GOT3 (cell line): ENCODE measurements at places on chromosomes 7 and 10.
A peak's percentile ranks its signal among the peaks of the same experiment; 100 is the strongest.

DNA sequence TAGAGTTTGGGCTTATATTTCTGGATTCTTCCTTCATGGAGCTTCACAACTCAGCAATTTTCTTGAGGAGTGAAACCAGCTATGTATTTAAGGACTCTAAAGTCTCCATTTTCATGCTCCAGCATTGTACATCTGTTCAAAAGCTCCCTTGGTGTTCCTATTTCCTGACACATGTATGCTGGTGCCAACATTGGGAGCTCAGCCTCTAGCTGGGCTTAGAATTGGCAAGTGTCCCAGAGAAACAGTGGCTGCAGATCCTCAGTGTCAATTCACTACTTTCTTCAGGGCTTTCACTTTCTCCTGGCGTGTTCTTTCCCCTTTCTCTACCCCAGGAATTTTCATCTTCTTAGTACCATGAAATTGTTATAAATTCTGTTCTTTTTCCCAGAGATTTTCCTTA lies 103.1 kb downstream of the ZNF467 start:
- DNase-seq = no peak

- no peak for DNase-seq
Measured at GRCh38 chr10:51544933-51545332, 154.5 kb downstream of the CSTF2T start.

- no peak for DNase-seq
Measured at GRCh38 chr7:30309842-30310435, 25.5 kb downstream of the ZNRF2 start.

DNA sequence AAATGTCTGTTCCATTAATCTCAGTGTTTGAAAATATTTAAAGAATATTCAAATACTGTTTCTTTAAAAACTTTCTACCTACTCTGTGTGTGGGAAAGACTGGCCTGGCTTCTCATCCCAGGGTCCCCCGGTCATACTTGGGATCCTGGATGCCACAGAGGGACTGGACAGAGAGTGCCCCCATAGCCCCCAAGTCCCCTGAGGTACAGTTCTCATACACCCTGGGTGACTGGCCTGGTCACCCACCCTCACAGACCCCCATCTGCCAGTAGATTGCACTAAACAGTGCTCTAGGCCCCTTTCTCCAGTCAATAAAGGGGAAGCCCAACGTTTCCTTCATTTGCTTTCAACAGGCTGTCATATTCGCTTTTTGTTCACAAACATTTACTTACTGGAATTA lies 3.0 kb downstream of the TMEM273 start:
- no peak for DNase-seq

GRCh38 chr10:3173171-3173878 lies 743 bp upstream of the PITRM1 start:
- DNase-seq = no peak

DNA sequence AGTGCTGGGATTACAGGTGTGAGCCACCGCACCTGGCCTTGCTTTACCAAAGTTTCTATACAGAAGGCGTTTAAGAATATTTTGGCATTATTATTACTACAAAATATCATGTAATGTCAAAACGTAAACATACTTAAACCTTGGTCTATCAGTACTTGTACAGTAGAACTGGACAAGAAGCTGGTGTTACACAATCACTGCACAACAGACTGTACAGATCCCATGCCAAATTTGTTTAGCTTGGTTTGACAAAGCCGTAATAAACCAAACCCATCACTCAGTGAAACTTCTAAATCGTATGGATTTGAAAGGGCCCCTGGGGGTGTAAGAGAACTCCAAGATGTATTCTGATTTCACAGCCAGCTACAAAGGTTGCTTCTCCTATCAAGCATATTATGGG lies 51.8 kb upstream of the RHEB start:
- no peak for DNase-seq

DNA sequence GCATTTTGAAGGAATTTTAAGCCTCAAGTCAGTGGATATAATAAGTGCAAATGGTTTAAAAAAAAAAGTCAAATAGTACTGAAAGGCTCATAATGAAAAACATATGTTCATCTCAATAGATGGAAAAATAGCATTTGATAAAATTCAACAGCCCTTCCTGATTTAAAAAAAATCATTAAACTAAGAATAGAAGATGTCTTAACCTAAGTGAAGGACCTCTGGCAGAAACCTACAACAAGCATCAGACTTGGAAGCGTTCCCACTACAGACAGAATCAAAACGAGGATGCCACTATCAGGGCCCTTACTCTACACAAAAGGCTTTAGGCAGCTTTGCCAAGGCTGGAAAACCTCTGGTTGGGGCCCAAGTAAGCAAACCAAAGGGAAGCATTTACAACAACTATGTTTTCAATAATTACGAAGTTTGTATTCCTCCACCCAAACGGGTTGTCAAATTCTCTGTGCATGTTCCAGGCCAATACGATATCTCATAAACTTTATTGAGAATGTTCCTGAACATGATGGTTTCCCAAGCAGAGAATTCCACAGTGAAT lies 45.1 kb downstream of the CYTH3 start:
- no peak for DNase-seq

DNA sequence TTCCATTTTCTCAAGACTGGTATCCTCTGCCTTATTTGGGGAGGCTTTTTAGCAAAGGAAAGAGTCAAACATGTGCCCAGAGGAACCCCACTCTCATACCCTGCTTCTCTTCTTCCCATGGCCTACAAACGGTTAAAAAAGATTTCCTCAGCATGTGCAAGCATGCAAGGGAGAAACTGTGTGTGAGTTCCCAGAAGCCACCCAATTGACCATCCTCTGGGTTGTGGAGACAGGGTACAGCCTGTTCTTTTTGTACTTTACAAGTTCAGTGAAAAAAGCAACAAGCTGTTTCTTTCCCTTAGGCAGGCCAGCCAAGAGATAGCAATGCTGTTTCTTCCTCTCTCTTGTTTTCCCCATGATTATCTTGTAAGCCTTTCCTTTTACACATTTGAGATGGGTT lies 68.8 kb upstream of the MTPN start:
- no peak for DNase-seq

DNA sequence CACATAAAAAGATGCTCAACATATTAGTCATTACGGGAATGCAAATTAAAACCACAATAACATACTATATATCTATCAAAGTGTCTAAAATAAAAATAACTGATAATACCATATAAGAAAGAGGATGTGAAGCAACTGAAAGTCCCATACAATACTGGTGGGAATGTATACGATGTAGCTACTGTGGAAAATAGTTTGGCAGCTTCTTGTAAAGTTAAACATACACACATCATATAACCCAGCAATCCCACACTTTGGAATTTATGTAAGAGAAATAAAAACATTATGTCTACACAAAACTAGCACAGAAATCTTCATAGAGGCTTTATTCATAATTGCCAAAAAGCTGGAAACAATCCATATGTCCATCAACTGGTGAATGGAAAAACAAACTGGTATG lies 10.5 kb upstream of the COMMD3 start:
- DNase-seq = no peak

DNA sequence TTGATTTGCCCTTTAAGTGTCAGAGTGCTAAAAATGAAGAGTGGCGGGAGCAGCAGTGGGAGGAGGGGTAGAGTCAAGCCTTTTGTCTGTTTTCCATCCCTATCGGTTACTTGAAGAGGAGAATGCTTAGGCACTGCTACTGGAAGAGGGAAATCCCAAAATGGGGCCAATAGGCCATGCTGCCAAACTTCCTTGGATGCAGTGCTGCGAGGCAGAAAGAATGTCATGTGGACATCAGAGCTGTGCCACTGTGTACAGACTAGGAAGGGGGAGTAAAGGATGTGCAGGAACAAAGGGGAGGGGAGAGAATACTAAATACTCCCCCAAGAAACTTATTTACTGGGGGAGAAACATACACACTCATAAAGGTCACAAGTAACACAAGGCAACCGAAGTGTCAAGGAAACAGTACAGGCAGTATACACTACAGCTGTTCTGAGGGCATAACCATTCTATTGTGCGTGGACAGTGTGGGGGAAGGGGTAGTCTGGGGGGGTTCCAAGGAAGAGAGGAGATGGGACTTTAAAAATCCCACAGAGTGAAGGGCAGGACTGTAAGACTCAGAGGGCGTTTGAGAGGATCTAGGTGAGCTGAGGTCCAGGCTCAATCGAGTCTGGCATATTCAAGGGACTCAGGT lies 228.7 kb upstream of the PLXNA4 start:
- DNase-seq = no peak

GRCh38 chr10:122034149-122034756 lies 45.3 kb downstream of the TACC2 start:
- DNase-seq = no peak

DNA sequence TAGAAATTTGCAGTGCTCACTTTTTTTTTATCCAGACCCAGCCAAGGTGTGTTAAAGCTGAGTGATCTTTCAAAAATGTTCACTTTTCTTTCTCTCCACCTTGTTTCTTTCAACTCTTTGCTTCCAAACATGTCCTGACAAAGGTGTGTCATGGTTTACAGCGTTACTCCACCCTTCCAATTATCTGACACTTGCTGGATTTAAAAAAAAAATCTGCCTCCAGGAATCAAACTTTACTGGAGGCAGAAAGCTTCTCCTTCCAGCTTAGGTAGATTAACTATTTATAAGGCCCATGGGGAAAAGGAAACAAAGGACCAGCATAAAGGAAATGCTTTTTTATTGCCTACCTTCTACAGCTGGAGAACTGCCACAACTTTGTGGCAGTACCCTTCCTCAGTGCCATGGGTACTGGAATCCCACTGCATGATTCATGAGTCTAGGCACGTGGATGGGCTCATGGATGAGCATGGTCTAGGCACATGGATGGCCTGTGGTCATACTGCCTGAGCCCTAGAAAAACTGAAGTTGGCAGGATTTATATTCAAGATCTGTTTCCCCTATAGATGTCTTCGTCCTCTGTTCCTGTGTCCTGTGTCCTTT lies at the start of gene COL17A1:
TSS of gene COL17A1 (minus strand) at position 80 of the 600 bp plus-strand sequence. CDS start 5,207 bp downstream, outside the sequence.
- DNase-seq = no peak

DNA sequence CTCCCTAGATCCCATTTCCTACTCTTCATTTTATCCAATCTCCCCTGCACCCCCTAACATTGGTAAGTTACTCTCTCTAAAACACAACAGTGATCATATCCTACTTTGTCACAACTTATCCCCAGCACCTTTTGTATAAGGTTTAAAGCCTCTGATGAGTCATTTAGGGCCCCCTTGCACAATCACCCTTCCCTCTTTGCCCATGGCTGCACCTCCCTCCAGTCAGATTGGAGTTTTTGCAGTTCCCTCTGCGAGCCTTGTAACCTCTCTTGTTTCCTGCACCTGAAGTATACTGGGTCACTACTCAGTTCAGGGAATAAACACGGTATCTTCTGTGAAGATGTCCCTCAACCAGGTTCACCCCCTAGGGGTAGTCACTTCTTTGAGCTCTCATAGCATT lies 55.9 kb upstream of the ADRB1 start:
- no peak for DNase-seq

- DNase-seq = no peak
Measured at GRCh38 chr10:112145263-112145662, 38.3 kb downstream of the GPAM start.

DNA sequence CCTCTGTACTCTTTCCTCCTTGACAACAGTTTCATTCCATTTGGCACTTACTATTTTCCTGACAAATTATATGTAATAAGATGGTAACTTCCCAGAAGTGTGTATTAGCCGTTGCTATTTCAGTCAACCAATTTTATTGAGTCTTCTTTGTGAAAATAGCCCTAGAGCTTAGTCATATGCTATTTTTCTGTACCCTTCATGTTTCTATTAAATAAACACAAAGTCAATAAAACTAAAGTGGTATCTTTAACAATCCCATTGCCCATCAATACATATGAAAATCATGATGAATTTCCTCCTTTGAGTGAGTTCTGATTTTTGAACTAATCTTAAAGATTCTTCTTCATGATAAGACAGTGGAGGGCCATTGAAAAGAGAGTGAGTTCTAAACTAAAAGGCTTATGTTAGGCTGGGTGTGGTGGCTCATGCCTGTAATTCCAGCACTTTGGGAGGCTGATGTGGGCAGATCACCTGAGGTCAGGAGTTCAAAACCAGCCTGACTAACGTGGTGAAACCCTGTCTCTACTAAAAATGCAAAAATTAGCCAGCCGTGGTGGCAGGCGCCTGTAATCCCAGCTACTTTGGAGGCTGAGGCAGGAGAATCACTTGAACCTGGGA lies 5.9 kb upstream of the MYPN start:
- no peak for DNase-seq

DNA sequence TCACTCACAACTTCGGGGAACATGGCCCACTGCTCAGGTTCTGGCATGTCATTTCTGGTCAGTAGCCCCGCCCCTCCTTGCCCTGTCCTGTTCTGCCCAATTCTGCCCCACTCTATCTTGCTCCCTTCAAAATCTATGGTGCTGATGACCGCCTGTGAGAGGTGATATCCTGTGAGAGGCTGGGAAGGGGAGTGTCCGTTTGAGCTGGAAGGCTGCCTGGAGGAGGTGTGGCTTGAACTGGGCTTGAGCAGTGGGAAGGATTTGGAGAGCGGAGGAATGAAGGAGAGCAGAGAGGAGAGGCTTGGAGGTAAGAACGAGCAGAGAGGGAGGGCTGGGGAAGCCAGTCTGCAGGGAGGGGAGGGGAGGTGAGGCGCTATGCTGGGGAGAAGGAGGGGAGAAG lies 145.3 kb downstream of the RPS24 start:
- no peak for DNase-seq

- no peak for DNase-seq
Measured at GRCh38 chr7:100204454-100204853, 15.3 kb upstream of the PVRIG start.

GRCh38 chr10:90846746-90847145 lies 11.1 kb downstream of the HTR7 start:
- no peak for DNase-seq

- no peak for DNase-seq
Measured at GRCh38 chr10:117374506-117375359, 507 bp downstream of the PDZD8 start.

DNA sequence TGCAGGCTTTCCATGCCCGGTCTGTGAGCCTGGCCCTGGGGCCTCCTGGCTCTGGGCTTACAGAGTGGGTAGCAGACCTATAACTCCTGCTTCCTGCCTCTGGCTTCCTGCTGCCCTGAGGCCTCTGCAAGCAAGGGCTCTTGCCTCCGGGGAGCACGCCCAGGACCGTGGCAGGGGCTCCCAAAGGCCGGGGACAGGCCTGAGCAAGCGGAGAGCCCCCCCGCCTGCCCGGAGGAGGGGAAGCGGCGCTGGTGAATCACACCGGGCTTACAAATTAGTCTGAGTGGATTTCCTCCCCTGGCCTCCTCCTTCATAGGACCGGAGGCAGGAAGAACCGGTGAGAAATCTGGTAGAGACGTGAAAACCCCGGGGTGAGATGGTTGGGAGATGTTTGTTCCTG lies 1.5 kb upstream of the MYL10 start:
- DNase-seq = no peak

GRCh38 chr10:79381804-79382221 lies 34.5 kb downstream of the PPIF start:
- DNase-seq = peak; percentile 63

GRCh38 chr10:7277867-7278266 lies 133.0 kb downstream of the SFMBT2 start:
- no peak for DNase-seq

GRCh38 chr10:94103801-94104221 lies 110.1 kb downstream of the PLCE1 start:
- DNase-seq = no peak

- no peak for DNase-seq
Measured at GRCh38 chr10:126108693-126109092, 212.3 kb downstream of the FANK1 start.

GRCh38 chr7:66800591-66800990 lies 60.1 kb downstream of the RABGEF1 start:
- DNase-seq = no peak

- no peak for DNase-seq
Measured at GRCh38 chr10:92091965-92092364, 168.4 kb downstream of the BTAF1 start.

GRCh38 chr7:43198599-43199090 lies 86.2 kb downstream of the HECW1 start:
- DNase-seq = no peak
